ENCODE measurements at places on chromosomes 6 and 20. TPM values are rescaled to one million over a fixed set of nuclear protein-coding genes. Genes with fewer than 3 reads are reported as not detected.
A peak's percentile ranks its signal among the peaks of the same experiment; 100 is the strongest.

DNA sequence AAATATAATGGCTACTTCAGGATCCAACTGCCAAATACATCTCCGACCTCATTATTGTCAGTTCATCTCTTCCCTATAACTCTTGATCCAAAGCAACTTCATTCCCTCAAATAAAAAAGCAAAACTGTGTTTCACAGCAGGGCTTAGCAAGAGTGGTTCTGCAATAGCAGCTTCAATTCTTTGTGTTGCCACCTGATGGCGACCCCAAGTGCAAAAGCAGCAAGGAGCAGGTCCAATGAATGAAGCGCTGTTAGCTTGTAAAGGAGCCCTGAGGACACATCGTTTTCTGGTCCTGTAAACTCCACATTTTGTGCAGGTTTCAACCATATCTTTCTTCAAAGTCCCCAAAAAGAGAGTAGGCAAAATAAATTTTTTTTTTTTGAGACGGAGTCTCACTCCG is 19.6 kb downstream of the RTN4IP1 start:
- DNase-seq: peak; percentile 27

- no peak for DNase-seq
Measured at GRCh38 chr20:33009214-33010132, 2.0 kb downstream of the BPIFB2 start.

The CRYBG1 gene
- total RNA-seq: 36.5 TPM

- no peak for DNase-seq
Measured at GRCh38 chr6:39835821-39836295, 43.7 kb downstream of the DAAM2 start.

DNA sequence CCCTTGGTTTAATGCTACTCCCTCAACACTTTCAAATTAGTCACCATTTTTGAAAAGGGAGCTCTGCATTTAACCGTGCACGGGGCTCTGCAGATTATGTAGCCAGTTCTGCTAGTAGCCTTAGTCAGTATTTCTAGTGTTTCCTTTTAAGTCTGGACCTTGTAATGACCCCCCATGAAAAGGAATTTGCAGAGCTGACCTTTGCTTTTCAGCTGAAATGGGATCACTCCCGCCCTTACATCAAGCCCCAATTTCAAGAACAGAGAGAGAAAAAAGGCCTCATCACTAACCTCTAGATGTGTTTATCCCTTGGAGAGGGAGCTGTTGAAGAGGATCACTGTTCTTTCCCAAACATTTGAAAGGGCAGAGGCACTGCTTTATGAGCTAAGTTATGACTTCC is 490.7 kb upstream of the BTBD3 start:
- DNase-seq: no peak

DNA sequence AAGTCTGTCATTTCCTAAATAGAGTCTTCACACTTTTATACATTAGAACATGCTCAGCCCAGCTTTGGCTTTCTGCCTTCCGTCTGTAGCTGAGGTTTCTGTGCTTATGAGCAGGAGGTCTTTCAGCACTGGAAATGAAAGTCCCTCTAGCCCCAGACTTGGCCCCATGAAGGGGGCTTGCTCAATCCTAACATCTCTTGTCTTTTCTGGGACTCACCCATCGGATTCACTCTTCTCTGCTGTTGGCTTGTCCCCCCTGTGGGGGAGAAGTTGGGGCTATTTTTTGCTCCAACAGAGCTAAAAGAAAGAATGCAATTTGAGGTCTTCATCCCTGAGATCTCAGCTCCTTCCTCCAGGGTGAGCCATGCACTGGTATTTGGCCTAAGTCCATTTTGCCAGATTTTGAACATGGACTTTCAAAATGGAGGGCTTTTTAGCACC is 177.7 kb downstream of the MRPL14 start:
- DNase-seq: no peak

The ZBTB22 gene
- total RNA-seq: 15.5 TPM

- DNase-seq: peak; percentile 87
Measured at GRCh38 chr6:69894578-69895347, 28.4 kb downstream of the COL19A1 start.

DNA sequence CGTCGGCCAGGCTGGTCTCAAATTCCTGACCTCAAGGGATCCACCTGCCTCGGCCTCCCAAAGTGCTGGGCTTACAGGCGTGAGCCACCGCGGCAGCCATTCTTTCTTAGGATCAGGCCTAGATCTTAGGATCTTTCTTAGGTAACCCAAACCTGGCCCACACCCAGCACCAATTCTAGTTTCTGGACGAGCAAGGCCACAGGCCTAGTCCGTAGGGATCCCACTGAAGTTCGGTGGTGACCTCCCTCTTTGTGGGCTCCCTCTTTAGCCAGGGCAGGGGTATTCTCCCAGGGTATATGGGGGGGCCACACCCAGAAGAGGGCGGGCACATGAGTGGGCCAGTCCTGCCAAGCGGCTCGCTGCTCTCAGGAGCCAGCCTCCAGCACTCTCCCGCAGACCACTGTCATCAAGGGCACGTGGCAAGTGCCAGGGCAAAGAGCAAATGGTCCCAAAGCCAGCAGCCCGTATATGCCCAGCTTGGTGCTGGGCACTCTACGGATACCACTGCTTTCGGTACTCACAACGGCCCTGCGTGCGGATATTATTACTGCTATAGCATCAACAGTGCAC is 6.5 kb downstream of the PXDC1 start:
- no peak for DNase-seq

The CPNE5 gene
- not detected for total RNA-seq

DNA sequence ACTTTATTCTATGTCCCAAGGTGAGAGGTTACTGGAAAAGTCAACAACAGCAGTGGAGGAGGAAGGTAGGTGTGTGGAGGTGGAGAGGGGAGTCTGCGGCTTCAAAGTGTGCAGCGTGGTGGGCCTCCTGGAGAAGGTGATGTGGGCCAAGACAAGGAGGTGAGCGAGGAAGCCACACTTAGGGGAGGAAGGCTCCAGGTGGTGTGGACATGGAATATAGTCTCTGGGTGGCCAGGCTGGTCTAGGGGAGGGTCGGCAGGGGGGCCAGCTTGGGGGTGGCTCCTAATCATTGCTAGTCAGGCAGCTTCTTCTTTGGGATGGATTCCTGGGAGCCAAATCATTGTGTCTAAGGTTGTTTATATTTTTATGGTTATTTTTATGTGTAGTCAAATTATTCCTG is 111.5 kb upstream of the CDH4 start:
- DNase-seq: no peak

- no peak for DNase-seq
Measured at GRCh38 chr20:46690219-46691106, 1.2 kb upstream of the TP53RK start.

- peak; percentile 26 for DNase-seq
Measured at GRCh38 chr6:14621518-14621917, 503.9 kb downstream of the CD83 start.

The PPP1R14C gene
- total RNA-seq: 38.7 TPM

The SOX18 gene
- total RNA-seq: 0.22 TPM

The TCP11 gene
- total RNA-seq: not detected

The TTI1 gene
- 17.1 TPM for total RNA-seq

- no peak for DNase-seq
Measured at GRCh38 chr6:88599571-88599970, 363.8 kb downstream of the RNGTT start.

DNA sequence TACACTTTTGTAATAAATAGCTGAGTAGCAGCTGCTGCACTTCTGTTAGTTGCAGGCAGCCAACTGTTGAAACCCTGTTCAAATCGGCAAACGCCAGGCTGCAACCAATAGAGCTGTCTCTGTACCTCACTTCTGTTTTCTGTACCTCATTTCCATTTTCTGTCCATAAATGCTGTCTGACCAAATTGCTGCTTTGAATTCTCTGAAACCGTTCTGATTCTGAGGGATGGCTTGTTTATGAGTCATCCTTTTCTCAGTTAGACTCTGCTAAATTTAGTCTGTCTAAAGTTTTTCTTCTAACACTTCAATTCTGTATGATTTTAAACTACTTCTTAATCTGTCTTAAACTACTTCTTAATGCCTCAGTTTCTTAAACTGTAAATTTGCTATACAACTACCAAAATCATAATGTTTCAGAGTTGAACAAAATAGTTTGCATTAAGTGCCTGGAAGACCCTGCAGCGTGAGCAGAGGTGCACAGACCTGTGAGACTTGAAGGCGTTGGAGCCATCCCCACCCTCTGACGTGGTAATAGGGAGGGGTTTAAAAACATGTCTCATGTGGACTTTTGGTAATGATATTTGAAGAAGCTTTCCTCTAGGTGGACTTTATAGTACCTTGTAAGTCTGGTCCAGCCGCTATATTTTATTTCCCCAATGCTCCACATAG is 9.6 kb downstream of the BTNL2 start:
- DNase-seq: no peak

GRCh38 chr6:34305982-34306708 is 57.3 kb upstream of the SMIM29 start:
- no peak for DNase-seq

DNA sequence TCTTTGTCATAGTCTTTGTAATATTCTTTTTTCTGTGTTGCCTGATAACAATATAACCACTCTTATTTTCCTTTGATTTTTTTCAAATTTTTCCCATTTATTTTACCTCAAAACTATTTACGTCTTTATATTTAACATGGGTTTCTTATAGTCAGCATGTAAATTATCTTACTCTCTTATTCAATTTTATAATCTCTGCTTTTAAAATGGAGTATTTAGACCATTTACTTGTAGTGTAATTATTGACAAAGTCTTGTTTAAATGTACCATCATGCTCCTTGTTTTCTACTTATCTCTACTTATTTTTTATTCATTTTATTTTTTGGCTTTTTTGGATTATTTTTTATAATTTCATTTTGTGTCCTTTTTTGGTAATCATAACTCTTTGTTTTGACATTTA is 476.5 kb upstream of the MAP3K7 start:
- DNase-seq: no peak

GRCh38 chr6:169340395-169340794 is 86.7 kb upstream of the THBS2 start:
- peak; percentile 90 for DNase-seq

GRCh38 chr20:9028419-9028818 is 40.5 kb upstream of the PLCB4 start:
- DNase-seq: no peak

- DNase-seq: no peak
Measured at GRCh38 chr6:1176567-1176966, 135.3 kb upstream of the FOXQ1 start.

The FHL5 gene
- not detected for total RNA-seq

The TRIM40 gene
- total RNA-seq: not detected

DNA sequence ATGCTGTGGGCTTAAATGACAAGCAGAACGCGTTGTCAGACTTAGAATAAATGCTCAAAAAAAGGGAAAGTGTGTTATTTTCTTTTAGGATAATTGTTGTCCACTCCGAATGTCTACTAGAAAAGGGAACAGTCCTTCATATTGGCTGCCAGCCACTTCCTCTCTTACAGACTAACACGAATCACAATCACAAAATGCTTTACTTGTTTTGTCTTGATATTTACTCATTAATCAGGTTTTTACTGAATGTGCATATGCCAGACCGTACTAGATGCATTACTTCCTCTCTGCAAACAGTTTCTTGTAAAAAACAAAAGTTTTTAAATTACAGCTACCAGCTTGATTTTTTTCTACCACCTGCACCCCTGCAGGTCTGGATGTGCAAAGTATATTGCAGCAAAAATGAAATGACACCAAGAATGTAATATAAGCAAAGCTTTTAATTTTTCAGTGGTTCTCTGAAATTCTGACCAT is 821 bp downstream of the DHX35 start:
- DNase-seq: no peak

GRCh38 chr6:2918936-2919335 is 15.8 kb upstream of the SERPINB9 start:
- no peak for DNase-seq

The PCSK2 gene
- not detected for total RNA-seq

DNA sequence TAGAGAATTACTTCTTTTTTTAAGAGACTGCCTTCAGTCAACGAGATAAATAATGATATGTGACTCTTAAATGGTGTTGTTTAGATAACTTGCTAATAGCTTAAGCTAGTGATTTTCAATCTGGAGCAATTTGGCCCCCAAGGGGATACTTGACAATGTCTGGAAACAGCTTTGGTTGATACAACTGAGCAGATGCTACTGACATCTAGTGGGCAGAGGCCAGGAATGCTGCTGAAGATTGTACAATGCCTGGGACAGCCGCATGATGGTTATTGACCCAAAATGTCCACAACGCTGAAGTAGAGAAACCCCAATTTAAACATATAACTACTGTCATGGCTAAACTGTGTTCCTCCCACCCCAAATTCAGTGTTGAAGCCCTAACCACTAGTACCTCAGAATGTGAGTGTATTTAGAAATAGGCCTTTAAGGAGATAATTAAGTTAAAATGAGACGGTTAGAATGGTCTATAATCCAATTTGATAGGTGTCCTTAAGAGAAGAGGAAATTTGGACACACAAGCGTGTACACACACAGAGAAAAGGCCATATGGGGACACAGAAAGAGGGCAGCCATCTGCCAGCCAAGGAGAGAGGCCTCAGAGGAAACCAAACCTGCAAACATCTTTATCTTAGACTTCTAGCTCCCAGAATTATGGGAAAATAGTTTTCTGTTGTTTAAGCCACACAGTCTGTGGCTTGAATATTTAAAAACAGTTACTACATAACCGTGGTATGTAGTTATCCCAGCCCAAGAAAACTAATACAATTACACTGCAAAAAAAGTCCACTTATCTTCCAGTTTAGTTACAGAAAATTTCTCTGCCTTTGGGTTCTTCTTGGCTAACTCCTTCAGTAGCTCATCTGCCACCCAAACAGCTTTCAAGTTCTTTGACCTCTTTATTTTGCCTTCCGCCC is 22.2 kb downstream of the RWDD2A start:
- peak; percentile 77 for DNase-seq

The LY6G6C gene
- not detected for total RNA-seq

DNA sequence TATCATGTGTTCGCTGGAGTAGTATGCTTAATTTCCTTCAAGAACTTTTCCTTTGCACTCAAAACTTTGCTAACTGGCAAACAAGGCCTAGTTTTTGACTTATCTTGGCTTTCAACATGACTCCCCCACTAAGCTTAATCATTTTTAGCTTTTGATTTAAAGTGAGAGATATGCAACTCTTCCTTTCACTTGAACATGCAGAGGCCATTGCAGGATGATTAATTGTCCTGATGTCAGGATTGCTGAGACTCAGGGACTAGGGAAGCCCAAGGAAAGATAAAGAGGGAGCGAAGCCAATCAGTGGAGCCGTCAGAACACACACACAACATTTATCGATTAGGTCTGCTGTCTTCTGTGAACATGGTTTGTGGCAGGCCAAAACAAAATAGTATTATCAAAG is 491.4 kb downstream of the CBLN4 start:
- DNase-seq: no peak

The IPCEF1 gene
- not detected for total RNA-seq

- DNase-seq: no peak
Measured at GRCh38 chr20:55656231-55656775, 349.0 kb downstream of the CBLN4 start.

The POU5F1 gene
- 2.0 TPM for total RNA-seq

The PMEPA1 gene
- total RNA-seq: 68.5 TPM

The GCNT2 gene
- total RNA-seq: 0.63 TPM

DNA sequence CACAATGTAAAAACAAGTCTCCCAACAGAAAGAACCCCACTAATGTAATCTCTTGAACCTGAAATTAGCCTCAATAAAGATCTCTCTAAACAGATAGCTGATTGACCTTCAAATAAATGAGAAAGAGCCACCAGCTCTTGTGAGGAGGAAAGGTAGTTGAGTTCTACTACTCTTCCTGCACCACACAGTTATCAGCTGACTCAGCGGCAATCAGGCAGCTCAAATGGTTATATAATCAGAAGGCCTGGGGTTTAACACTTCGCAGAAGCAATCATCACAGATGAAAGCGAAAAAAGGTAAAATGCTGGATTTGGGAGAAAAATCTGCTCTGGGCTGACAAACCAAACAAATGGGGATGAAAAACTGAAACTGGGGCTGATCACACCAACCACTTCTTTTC is 91.8 kb downstream of the CHD6 start:
- no peak for DNase-seq

- DNase-seq: peak; percentile 85
Measured at GRCh38 chr20:35344354-35344837, 52.2 kb upstream of the FAM83C start.
